ENCODE measurements at places on chromosomes 1 and 21. TPM values are rescaled to one million over a fixed set of nuclear protein-coding genes. Genes with fewer than 3 reads are reported as not detected.

Gene TTC39A
- 1.0 TPM for total RNA-seq

GRCh38 chr1:201774224-201774982, 54.6 kb upstream of the IPO9 start:
- peak; percentile 86 for DNase-seq

DNA sequence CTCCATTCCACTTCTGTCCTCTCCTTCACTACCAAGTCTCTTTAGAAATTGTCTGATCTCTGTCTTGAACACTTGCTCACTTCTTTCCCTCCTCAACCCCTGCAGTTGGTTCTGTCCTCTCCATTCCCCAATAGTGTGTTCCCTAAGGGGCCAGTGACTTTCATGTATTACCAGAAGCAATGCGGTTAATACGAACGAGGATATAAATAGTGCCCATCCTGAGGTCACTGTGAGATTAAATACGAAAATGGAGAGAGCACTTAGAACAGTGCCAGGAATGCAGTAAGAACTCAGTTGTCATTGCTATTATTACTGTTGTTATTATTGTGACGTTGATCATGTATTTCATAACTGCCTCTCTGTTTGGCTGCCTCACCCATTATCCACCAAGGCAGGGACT, 53.0 kb upstream of the ARTN start:
- no peak for DNase-seq

Gene SEC16B
- total RNA-seq: not detected

- no peak for DNase-seq
Measured at GRCh38 chr1:240320659-240321058, 229.0 kb downstream of the FMN2 start.

- no peak for DNase-seq
Measured at GRCh38 chr1:96361961-96362360, 359.6 kb upstream of the PTBP2 start.

GRCh38 chr1:208134491-208134890, 109.7 kb downstream of the PLXNA2 start:
- DNase-seq: no peak

Gene OR2T11
- not detected for total RNA-seq

DNA sequence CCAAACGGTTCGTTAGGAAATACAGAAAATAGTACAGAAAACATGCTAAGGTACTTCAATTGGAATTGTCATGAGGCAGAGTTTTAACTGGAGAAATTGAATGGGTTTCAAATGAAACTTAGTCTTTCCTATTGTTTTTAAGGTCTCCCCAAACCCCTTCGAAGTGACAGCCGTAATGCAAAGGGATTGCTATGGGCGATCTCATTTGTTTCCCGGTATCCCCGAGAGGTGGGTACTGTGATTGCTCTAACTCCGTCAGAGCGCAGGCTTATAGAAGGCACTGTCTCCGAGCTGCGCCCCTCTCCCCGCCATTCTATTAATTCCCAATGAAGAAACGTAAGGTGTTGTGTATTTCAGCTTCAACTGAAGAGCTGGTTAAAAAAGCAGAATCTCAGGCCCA, 22.0 kb upstream of the RNF187 start:
- DNase-seq: no peak

- DNase-seq: no peak
Measured at GRCh38 chr21:23026878-23027277, 2028.7 kb downstream of the NCAM2 start.

GRCh38 chr1:230713547-230713914, 391 bp downstream of the AGT start:
- DNase-seq: no peak

- no peak for DNase-seq
Measured at GRCh38 chr1:180595966-180596365, 35.9 kb upstream of the XPR1 start.

Gene LRRIQ3
- total RNA-seq: 1.2 TPM

- DNase-seq: peak; percentile 46
Measured at GRCh38 chr1:193338194-193338593, 151.8 kb upstream of the B3GALT2 start.

Gene ITLN2
- 0.35 TPM for total RNA-seq

DNA sequence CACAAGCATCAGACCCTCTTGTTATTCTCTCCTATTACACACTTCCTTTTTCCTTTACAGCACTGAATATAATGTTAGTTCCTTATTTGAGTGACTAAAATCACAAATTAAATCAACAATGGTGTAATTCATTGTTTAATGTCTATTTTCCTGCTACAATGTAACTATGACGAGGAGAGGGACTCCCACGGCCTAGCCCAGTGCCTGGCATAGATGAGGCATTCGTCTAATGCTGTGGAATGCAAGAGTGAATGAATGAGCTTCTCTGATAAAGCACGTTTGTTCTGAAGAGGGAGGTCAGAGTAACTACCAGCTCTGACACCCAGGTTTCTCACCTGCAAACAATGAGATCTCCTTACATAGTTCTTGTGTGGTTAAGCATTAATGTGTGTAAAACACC, 479.4 kb downstream of the OMA1 start:
- peak; percentile 41 for DNase-seq

GRCh38 chr1:199356561-199356960, 670.9 kb upstream of the NR5A2 start:
- DNase-seq: no peak

Gene RPTN
- total RNA-seq: not detected

- DNase-seq: no peak
Measured at GRCh38 chr1:211237579-211237978, 21.6 kb upstream of the RCOR3 start.

DNA sequence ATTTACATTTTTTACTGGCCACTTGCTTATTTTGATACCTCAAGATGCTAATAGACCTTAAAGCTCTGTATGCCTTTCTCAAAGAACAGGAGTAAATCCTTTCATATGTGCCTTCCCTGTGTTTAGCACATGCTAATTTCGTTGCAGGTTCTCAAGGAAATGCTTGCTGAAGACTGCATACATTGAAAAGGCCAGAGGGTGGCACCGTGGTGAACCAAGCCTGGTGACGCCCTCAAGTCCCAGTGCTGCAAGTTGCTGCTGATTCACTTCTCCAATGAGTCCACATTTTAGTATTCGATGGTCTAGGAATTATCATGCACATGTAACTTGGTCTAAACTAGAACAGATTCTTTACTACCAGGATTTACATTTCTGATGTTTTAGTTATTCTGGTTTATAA, 94.1 kb downstream of the CLDN17 start:
- peak; percentile 66 for DNase-seq

- DNase-seq: peak; percentile 86
Measured at GRCh38 chr1:84834419-84835064, 58.5 kb downstream of the LPAR3 start.

Gene ORC1
- total RNA-seq: 0.83 TPM

Gene CD2
- total RNA-seq: not detected

DNA sequence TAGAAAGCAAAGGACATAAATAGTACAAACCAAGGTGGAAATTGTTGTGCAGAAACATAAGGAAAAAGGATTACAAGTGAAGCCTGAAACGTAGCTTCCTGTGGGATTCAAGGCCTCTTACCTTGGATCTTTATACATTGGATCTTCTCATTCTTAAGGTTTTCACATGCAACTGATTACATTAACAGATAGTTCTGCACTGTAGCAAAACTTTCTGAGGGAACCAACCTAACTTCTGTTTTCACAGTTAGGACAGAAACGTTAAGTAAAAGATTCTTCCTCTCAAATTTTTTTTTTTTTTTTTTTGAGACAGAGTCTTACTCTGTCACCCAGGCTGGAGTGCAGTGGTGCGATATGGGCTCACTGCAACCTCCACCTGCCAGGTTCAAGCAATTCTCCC, 7.8 kb upstream of the TM2D1 start:
- no peak for DNase-seq

Gene NSUN4
- total RNA-seq: 29.0 TPM

Gene RPE65
- not detected for total RNA-seq

Gene VWA5B1
- total RNA-seq: not detected

DNA sequence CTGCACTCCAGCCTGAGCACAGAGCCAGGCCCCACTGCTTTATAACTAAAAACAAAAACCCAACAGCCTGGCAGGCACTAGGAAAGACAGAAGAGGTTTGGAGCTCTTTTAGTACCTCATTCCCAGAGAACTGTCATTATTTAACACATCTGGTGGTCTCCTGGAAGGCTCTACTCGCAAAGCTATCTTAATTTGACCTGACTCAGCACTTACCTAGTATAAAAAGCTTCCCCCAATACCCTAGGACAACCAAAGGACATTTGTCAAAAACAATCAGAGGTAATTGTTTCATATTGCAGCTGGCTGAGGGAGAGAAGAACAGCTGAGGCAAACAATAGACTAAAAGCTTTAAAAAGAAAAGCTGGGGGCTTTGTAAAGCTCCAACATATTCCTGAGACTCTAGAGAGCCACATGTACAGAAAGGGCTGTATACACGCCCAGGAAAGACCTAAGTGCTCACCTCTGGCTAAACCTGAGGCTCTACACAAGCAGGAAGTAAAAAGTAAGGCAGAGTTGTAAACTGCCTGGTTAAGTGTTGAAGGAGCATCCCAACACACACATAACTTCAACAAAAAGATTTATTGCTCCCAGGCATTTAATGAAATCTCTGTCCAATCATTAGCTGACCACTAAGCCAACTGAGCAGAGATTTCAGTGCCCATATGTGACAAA, 25.0 kb downstream of the ZNF644 start:
- no peak for DNase-seq

DNA sequence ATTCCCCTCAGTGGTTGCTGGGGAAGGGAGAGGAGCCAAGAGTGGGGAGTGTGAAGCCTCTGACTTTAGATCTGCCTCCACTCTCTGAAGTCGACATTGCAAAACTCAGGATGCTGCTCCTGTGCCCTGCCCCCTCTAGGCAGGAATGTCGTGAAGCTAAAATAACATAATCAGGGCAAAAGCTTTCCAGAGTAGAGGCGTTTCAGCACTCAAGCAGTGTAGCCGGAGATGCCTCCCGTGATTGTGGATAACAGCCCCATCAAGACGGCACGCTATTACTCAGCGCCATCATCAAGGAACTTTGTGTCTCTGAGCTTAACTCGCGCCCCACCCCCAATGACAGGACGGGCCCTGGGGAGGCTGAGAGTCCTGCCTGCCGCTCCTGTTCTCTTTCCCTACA, 60.0 kb downstream of the FBXO2 start:
- DNase-seq: peak; percentile 14

Gene INAVA
- 26.5 TPM for total RNA-seq
